ENCODE measurements at places on chromosomes 16 and 17. TPM values are rescaled to one million over a fixed set of nuclear protein-coding genes. Genes with fewer than 3 reads are reported as not detected.

Gene MEIOC
- not detected for total RNA-seq

DNA sequence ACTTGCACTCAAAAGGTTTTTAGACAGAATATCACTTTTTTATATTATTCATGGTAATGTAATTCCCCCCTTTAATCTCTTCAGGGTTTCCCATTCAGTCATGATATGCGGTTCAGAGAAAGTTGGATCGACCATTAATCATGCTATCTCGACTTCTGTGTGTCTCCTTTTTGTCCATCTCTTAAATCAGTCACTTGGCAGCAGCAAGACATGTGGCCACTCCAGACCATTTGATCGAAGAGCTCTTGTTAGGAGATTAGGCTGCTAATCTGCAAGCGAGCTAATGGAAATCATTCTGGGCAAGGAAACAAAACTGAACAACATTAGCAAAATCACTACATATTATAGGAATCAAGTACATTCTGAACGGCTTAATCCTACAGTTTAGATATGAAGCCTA is 449.9 kb downstream of the WWOX start:
- H3K27me3 ChIP-seq = no peaks in the 10 kb centered on the region
- H3K36me3 ChIP-seq = no peaks in the 10 kb centered on the region
- H3K4me1 ChIP-seq = no peaks in the 10 kb centered on the region
- DNase-seq = no peak

DNA sequence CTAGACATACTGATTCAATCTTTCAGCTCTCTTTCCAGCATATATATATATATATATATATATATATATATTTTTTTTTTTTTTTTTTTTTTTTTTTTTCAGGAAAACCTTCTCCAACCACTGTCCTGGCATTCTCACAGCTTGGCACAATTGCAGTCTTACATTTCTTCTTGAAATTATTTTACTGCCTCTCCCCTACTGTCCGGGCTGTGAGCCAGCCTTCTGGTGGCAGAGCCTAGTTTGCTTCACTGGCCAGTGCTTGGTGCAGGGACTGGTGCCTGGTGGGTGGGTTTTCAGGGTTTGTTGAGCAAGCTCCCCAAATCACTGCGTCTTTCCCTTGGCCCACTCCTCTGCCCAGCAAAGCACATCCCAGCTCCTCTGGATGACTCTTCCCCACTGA is 28.5 kb downstream of the PRSS54 start:
- H3K27ac ChIP-seq = no peak overlapping the region
- DNase-seq = no peak
- H3K27me3 ChIP-seq = no peaks in the 10 kb centered on the region
- H3K4me3 ChIP-seq = no peak overlapping the region
- no peaks in the 10 kb centered on the region for H3K36me3 ChIP-seq

Gene CCL3
- total RNA-seq = not detected

GRCh38 chr17:39623356-39623950 is 3.3 kb upstream of the PPP1R1B start:
- peaks cover 3% of the 10 kb centered on the region for H3K4me1 ChIP-seq
- DNase-seq = peak; percentile 61
- H3K4me3 ChIP-seq = no peak overlapping the region
- no peaks in the 10 kb centered on the region for H3K36me3 ChIP-seq
- H3K27ac ChIP-seq = no peak overlapping the region
- peaks cover 36% of the 10 kb centered on the region for H3K27me3 ChIP-seq

- no peak for DNase-seq
- no peak overlapping the region for H3K4me3 ChIP-seq
- H3K36me3 ChIP-seq = peaks cover 16% of the 10 kb centered on the region
- H3K27me3 ChIP-seq = no peaks in the 10 kb centered on the region
- no peaks in the 10 kb centered on the region for H3K4me1 ChIP-seq
- no peak overlapping the region for H3K27ac ChIP-seq
These were observed 61.1 kb downstream of the RPA1 start for GRCh38 chr17:1890758-1891450.

DNA sequence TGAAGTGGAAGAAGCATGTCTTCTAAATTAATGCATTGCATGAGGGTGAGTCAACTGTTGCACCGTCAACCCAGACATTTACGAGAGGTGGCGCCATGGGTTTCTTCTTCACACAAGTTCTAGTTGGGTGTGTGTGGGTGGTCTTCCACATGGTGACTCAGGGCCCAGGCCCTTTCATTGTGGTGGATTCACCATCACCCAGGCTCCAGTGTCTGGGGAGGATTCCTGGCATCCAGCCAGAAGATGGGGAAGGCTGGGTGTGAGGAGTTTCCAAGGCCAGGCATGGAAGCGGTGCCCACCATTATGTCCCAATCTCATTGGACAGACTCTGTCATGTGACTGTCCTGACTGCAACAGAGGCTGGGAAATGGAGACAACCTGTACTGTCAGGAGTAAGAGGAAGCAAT is 21.4 kb upstream of the JPH3 start:
- no peak for DNase-seq
- no peak overlapping the region for H3K4me3 ChIP-seq
- H3K4me1 ChIP-seq = peaks cover 23% of the 10 kb centered on the region
- H3K27ac ChIP-seq = no peak overlapping the region
- no peaks in the 10 kb centered on the region for H3K27me3 ChIP-seq

Gene BOLA2B
- 161 TPM for total RNA-seq

GRCh38 chr16:88329726-88330700 is 52.7 kb upstream of the ZNF469 start:
- no peak overlapping the region for H3K27ac ChIP-seq
- H3K36me3 ChIP-seq = no peaks in the 10 kb centered on the region
- H3K4me3 ChIP-seq = no peak overlapping the region

DNA sequence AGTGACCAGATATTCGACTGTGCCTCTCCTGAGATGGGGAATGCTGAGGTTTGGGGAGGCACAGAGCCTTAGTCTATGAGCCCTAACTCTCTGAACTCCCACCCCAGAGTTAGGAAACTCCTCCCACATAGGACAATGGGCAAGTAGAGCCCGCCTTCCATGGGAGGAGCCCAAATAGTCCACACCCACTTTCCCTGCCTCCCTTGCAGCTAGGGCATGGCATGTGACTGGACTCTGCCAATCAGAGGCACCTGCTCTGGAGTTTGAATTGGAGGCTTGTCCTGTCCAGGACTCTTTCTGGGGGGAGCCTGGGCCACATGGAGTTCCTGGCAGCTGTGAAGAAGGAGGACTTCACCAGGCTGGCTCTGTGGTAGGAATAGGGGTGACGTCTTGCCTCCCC is 48.4 kb downstream of the SOCS1 start:
- H3K4me3 ChIP-seq = no peak overlapping the region
- no peaks in the 10 kb centered on the region for H3K36me3 ChIP-seq
- peaks cover 2% of the 10 kb centered on the region for H3K4me1 ChIP-seq
- H3K27me3 ChIP-seq = no peaks in the 10 kb centered on the region
- no peak overlapping the region for H3K27ac ChIP-seq

Data from endothelial cell of umbilical vein (primary cell).